Adrenal gland (tissue), 19 donors: ENCODE measurements at places on chromosomes 3 and 15. TPM values are rescaled to one million over a fixed set of nuclear protein-coding genes. Genes with fewer than 3 reads are reported as not detected.
A peak's percentile ranks its signal among the peaks of the same experiment; 100 is the strongest.

Gene FAM219B
- polyA plus RNA-seq = 51.4 TPM

Gene ACP3
- 0.91 TPM for polyA plus RNA-seq

Gene LRCH3
- 9.7 TPM for polyA plus RNA-seq

Gene DPPA2
- polyA plus RNA-seq = not detected

Gene USP50
- not detected for polyA plus RNA-seq

Gene NRG4
- polyA plus RNA-seq = 3.9 TPM

GRCh38 chr3:105537371-105538080 is 170.8 kb downstream of the ALCAM start:
- H3K4me3 ChIP-seq = no peak overlapping the region
- H3K27me3 ChIP-seq = no peaks in the 10 kb centered on the region
- H3K36me3 ChIP-seq = no peaks in the 10 kb centered on the region

DNA sequence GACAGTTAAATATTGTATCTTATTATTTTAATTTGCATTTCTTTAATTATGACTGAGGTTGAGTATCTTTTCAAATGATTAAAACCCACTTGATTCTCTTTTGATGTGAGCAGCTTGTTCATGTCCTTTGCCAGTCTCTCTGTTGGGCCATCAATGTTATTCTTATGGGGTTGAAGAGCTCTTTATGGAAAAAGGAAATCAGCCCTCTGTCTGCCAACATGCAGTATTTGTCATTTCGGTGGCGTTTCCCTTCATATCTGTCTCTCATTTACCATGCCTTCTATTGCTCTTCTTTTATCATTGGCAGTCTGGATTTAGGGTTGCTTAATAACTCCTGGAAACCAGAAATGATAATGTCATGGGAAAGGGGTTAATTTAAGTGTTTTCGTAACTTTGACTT is 340.7 kb upstream of the DNAJC19 start:
- H3K4me1 ChIP-seq = no peaks in the 10 kb centered on the region
- H3K27me3 ChIP-seq = no peaks in the 10 kb centered on the region
- H3K27ac ChIP-seq = no peak overlapping the region
- DNase-seq = no peak

DNA sequence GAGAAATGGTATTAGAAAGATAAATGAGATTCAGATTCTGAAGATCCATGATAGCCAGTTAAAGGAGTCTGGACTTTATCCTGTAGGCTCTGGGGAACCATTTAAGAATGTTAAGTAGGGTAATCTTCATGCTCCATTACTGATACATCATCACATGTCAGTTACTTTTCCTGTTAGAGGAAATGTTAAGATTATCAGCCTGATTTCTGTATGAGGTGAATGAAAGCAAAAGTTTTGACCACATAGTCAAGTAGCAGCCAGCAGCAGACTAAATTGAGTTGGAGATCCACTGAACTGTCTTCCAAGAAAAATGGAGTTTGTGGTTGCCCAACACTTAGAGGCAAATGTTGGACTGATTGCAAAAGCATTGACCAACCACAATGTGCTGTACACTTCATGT is 4.7 kb upstream of the COPB2 start:
- H3K36me3 ChIP-seq = no peaks in the 10 kb centered on the region
- DNase-seq = no peak
- peaks cover 6% of the 10 kb centered on the region for H3K4me1 ChIP-seq
- H3K27me3 ChIP-seq = no peaks in the 10 kb centered on the region
- no peak overlapping the region for H3K27ac ChIP-seq
- H3K4me3 ChIP-seq = no peak overlapping the region

- no peak within 1 kb of the TSS for H3K4me3 ChIP-seq
- H3K27ac ChIP-seq = no peak within 1 kb of the TSS
- peaks cover 7% of the 10 kb centered on the region for H3K4me1 ChIP-seq
- H3K36me3 ChIP-seq = no peaks in the 10 kb centered on the region
- no peak for DNase-seq
Observed at GRCh38 chr15:78234515-78235040, at the start of gene ACSBG1. ACSBG1 (minus strand) TSS chr15:78234565; CDS start chr15:78234501, 64 bp downstream.

GRCh38 chr3:172106989-172107388 is 67.6 kb downstream of the FNDC3B start:
- peaks cover 5% of the 10 kb centered on the region for H3K4me1 ChIP-seq
- no peak overlapping the region for H3K4me3 ChIP-seq
- no peaks in the 10 kb centered on the region for H3K36me3 ChIP-seq

GRCh38 chr3:186605078-186605477 is 7.8 kb upstream of the AHSG start:
- no peak overlapping the region for H3K4me3 ChIP-seq
- no peak overlapping the region for H3K27ac ChIP-seq
- DNase-seq = no peak
- H3K4me1 ChIP-seq = no peaks in the 10 kb centered on the region

GRCh38 chr3:119428538-119428937 is 34.9 kb downstream of the TMEM39A start:
- H3K4me1 ChIP-seq = no peaks in the 10 kb centered on the region
- H3K27me3 ChIP-seq = no peaks in the 10 kb centered on the region
- no peak overlapping the region for H3K4me3 ChIP-seq
- no peak for DNase-seq
- H3K36me3 ChIP-seq = no peaks in the 10 kb centered on the region
- no peak overlapping the region for H3K27ac ChIP-seq

DNA sequence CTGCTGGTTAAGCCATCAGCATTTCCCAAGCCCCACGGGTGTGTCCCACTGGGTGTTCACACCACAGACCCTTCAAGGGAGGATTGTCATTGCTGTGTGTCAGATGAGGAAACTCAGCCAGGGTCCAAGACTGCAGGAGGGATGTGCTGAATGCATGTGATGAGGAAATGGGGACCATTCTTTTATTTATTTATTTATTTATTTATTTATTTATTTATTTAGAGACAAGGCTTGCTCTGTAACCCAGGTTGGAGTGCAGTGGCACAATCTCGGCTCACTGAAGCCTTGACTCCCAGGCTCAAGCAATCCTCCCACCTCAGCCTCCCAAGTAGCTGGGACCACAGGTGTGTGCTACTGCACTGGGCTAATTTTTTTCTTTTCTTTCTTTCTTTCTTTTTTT is 20.8 kb downstream of the PIF1 start:
- no peaks in the 10 kb centered on the region for H3K4me1 ChIP-seq
- DNase-seq = no peak
- no peaks in the 10 kb centered on the region for H3K27me3 ChIP-seq
- no peaks in the 10 kb centered on the region for H3K36me3 ChIP-seq

GRCh38 chr3:49341996-49342395 is 2.1 kb upstream of the USP4 start:
- no peaks in the 10 kb centered on the region for H3K27me3 ChIP-seq
- no peaks in the 10 kb centered on the region for H3K36me3 ChIP-seq
- H3K27ac ChIP-seq = peak overlapping the region; percentile 85

DNA sequence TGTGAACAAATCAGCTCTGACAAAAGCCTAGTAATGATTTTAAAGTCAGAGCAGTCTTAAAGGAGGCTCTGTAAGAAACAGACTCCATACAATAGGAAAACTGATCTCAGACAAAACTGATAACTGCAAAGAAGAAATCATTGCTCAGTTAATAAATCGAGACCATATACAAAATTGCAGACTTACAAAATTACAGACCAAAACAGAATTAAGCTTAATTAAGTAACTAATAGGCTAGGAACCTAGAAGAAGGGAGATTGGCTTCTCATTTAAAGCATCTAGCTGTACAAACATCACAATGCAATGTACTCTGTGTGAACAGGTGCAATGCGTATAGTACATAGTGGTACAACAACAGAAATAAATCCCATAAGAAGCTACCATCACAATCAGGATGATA is 46.3 kb downstream of the ZBTB20 start:
- peaks cover 47% of the 10 kb centered on the region for H3K4me1 ChIP-seq
- H3K36me3 ChIP-seq = no peaks in the 10 kb centered on the region
- H3K4me3 ChIP-seq = peak overlapping the region; percentile 23
- H3K27ac ChIP-seq = no peak overlapping the region
- no peak for DNase-seq
